SJSA1 (cell line): ENCODE measurements at places on chromosomes 13 and 19.
A peak's percentile ranks its signal among the peaks of the same experiment; 100 is the strongest.

DNA sequence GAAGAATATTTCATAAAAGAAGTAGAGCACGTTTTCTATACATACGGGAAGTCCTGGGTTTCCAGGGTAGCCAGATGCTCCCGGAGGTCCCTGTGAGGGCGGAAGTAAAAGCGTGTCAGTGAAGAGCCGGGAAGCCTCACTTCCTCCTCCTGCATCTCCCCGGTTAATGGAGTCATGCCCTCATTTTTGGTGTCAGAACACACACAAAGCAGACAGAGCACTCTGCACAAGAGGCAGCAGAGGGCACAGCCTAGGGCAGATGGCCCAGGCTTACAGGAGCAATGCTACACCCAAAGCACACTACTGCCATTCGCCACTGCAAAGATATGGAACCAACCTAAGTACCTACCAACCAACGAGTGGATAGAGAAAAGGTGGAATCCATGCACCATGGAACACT, 94.4 kb downstream of the COL4A1 start:
- DNase-seq: peak; percentile 36

- peak; percentile 33 for DNase-seq
Observed at GRCh38 chr13:48160606-48161278, 65.8 kb upstream of the MED4 start.

GRCh38 chr13:84400706-84401105, 518.4 kb upstream of the SLITRK1 start:
- no peak for DNase-seq

- DNase-seq: no peak
Observed at GRCh38 chr13:104691767-104692467, 1625.7 kb upstream of the SLC10A2 start.

- no peak for DNase-seq
Observed at GRCh38 chr13:93450191-93450621, 223.6 kb downstream of the GPC6 start.
